ENCODE measurements at places on chromosomes 11 and 22.

DNA sequence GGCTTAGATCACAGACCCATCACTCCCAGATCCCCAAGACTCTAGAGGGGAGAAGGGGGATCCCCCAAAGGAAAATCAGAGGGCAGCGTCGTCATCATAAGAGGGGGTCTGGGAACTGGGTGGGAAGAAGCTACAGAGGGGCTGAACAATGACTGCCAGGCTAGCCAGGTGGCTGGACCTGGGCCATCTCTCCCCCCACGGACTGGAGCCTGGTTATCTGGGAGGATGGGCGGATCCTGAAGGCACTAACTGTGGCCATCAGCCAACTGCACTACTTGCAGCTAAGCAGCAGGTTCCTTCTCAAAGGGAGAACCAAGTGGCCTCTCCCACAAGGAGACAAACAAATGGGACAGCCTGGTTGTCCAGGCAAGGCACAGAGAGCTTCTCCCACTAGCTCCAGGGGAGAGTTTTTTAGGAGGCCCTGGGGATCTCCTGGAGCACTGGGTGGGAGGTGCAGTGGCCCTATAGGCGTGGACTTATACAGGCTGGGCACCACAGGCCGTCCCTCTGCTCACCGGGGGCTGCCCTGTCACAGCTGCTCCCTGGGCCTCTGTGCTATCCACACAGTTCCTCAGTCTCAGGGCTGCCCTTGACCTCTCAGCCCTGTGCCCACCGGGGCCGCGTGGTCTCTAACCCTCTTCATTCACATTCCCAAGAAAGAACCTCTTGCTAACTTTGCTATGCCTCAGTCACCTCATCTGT, 15.4 kb downstream of the P2RY6 start:
- peak; percentile 27 for DNase-seq

DNA sequence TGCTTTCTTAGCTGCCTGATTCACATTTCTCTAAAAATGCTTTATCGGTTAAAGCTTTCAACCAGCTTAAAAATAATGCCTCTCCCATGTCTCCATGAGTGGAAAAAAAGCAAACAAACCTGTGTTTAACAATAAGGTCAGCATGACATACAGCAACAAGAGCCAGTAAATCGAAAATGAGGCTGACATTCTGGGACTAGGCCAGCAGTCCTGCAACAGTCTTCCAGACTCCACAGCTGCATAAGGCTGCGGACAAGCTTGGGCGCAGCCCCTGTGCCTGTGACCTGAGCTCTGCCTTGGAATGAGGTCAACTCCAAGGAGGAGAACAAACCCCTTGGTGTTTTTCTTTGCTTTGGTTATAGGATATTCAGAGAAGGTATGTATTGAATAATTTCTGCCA, 95.5 kb downstream of the PGR start:
- peak; percentile 84 for DNase-seq

DNA sequence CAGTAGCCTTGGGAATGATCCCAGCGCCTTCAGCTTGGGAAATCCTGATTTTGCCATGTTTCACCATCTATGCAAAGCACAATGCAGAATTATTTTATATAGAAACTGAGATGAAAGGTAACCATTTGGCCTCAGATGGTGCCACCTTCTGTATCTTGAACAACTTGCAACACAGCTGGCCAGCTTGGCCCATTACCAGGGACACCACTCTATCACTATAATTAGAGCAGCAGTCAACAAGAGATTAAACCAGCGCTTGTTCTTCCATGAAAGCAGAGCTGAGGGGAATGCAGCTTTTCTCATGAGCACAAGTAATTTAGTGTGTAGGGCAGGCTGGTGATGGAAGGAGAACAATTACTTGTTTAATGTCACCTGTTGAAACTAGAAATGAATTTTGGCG, 6.7 kb upstream of the ZDHHC13 start:
- peak; percentile 35 for DNase-seq

GRCh38 chr22:43567691-43568324, 156.0 kb downstream of the MPPED1 start:
- no peak for DNase-seq

- DNase-seq, result no peak
Measured at GRCh38 chr11:105648762-105649161, 38.9 kb downstream of the GRIA4 start.

Data from femur (tissue), 1 donor.